ENCODE measurements at places on chromosomes 5 and 9.

GRCh38 chr5:14125262-14125661 lies 17.9 kb upstream of the TRIO start:
- DNase-seq, result no peak

GRCh38 chr9:68822596-68823165 lies 117.6 kb downstream of the PIP5K1B start:
- no peak for DNase-seq

DNA sequence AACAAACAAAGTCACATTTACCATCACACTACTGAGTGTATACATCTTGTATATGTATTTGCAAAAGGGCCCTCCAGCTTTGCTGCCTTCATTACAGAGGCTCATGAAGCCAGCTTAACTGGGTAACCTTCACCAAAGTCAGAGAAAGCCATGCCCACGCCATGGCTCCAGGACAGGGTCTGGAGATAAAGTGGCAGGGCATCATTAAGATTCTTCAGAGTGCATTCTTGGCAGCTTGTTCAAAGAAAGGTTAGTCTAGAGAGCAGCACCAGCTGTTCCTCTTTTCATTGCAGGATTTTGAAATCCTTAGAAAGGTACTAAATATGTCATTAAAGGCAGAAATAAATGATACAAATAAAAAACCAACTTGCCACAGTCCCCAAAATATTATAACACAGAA lies 333.2 kb downstream of the NDUFS4 start:
- DNase-seq, result no peak

- DNase-seq, result no peak
Observed at GRCh38 chr9:38737246-38737645, 17.3 kb upstream of the FAM240B start.

GRCh38 chr9:36035006-36035405 lies 1.7 kb upstream of the RECK start:
- DNase-seq, result no peak

DNA sequence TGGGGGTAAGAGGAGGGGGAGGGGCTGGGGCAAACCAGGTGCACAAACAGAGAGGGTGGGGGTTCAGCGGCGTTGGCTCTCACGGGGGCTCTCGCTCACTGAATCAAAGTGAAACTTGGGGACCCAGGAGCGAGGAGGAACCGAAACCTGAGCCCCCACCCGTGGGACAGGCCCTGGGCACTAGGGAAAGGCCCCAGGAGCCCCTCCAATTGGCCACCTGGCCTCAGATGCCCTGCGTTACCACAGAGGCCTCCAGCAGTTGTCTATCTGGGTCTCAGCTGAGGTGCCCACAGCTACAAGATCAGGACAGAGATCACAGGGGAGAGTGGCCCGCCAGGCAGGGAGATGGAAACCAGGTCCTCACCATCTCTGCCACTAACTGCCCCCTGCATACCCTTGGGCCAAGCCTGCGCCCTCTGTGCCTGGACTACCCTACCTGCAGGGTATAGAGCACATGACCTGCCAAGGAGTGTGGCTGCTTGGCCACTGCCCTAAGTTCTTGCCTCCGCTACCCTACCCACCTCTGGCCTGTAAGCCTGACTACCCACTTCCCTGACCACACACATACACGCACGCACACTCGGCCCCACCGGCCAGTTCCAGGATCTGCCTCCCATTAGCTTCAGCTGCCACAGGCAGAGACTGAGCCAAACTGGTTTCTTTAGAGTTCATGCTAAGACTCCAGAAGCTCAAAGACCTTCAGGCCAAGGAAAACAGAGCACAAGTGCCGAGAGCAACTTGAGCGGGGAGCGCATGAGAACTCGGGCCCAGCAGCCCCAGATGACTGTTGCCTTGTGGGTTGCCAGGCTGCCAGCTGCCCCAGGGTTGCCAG lies 39.9 kb downstream of the PAX5 start:
- DNase-seq, result no peak

DNA sequence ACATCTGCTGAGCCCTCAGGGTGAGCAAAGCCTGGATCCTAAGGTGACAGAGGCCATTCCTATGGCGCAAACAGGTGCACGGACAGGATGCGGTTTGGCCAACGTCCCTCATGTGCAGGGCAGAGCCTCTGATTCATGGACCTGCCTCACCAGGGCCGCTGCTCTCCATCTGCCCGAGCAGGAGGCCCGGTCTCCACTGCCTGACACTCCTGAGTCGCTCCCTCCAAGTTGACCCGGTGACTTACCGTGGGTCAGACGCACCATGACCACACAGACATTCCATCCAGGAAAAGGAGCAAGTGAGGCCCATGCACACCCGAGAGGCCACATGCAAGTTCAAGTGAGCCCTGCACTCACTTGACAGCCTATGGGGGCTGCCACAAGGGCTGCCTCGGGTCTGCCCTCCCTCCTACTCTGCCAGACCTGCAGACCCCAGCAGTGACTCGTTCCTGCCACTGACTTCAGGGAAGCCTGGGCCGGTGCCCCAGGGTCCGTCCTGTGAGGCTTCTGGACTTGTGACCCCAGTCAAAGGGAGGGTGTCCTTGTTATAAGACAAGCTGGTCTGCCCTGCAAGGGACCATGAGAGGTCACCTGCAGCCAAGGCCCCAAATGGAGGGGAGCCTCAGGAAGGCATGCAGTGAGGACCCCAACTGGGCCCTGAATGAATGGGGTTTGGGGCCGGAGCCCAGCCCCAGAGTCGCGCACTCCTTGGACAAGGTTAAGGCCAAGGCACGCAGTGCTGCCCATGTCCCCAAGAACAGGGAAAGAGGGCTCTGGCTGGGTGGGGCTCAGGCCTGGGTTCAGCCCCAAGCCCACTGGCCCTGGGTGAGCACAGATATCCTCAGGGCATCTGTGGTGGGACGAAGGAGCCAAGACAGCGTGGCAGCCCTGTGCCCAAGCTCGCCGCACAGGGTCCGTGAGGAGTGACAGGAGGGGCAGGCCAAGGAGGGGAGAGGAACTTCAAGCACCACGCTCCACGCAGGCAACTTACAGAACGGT lies 10.1 kb downstream of the BRD3OS start:
- DNase-seq, result no peak

DNA sequence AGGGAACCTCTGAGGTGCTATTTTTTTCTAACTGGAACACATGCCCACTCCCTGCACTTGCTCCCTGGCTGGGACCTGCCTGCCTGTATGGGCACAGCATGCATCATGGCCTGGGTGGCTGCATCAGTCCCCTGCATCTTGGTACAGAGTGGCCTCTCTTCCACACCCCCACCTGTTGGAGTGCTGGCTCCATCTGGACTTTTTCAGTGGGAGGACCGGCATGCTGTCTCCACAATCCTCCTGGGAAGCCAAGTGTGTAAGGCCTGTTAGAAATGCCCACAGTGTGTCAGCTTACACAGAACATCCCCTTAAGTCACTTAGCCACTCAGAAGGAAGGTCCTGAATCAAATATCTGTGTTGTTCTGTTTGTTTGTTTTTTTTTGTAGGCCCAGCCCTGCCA lies 102.9 kb downstream of the MARCHF3 start:
- no peak for DNase-seq

- DNase-seq, result no peak
Observed at GRCh38 chr9:128495804-128496417, 8.6 kb upstream of the GLE1 start.

DNA sequence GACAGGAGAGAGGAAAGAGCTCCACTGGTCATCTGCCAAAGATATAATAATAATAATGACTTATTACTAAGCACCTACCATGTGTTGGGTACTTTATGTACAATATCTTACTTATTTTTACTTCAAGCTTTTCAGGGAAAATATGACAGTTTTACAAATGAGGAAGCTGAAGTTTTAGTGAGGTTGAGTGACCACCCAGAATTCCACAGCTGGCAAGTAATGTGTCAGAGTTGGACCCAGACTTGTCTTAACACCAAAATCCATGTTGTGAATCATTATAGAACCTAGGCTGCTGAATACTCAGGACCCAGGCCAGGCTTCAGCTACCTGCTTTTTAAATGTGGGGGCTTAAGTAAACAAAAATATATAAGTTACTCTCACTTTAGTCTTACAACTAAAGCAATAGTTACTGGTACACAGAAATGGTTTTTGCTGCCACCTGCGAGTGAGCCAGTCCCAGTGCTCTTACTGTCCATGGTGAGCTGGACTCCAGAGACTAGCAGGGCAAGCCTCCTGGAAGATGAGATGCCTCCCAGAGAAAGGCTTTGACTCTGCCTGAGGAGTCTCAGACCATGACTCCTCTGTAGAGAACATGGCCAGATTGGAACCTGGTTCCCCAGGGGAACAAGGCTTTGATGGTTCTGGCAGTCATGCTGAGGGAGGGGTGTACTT lies 29.9 kb downstream of the RUSC2 start:
- DNase-seq, result no peak
